ENCODE measurements at places on chromosomes 16 and 17.

- no peak for DNase-seq
These were observed 158.3 kb upstream of the KCNJ16 start for GRCh38 chr17:69916761-69917160.

DNA sequence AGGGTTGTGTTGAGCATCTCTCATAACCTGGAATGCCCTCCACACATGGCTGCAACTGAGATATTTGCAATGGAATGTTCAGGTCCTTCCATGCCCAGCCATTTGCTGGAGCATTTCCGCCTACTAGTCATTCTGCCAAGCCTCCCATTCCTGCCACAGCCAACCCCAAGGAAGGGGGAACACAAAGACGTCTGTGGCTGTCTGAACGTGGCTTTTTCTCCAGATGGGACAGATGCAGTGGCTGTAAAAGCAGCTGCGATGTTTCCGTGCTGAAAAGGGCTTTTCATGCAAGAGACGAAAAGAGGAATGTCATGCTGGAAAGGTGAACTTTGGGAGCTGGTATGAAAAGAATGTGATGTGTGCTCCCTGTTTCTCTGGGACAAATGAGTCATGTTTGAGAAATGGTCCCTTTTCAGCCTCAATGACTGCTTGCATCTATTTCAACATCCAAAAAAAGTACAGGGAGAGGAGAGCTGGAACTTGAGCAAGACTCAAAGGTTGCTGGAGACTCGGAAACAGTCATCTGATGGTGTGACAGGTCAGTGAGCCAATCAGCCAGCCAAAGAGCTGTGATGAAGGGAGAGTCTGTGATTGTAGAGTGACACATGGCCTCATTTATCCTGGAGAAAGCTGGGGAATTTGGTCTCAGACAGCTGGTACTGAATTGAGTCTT is 208.9 kb downstream of the SHISA9 start:
- DNase-seq, result no peak

GRCh38 chr17:73138541-73139138 is 26.2 kb upstream of the SSTR2 start:
- DNase-seq, result no peak

GRCh38 chr16:69709456-69710084 is 16.8 kb downstream of the NQO1 start:
- no peak for DNase-seq

GRCh38 chr17:40014375-40014980 is 762 bp upstream of the CSF3 start:
- no peak for DNase-seq

GRCh38 chr17:17416007-17416399 is 60.8 kb upstream of the MED9 start:
- no peak for DNase-seq

All from stimulated activated CD4-positive, alpha-beta T cell treated with anti-CD3 and anti-CD28 coated beads, Interleukin-1b, Interleukin-23, amount 100 ng/mL, for 1 hour (primary cell).